ENCODE measurements at places on chromosomes 3 and 15. TPM values are rescaled to one million over a fixed set of nuclear protein-coding genes. Genes with fewer than 3 reads are reported as not detected.

ATP6V1A gene
- total RNA-seq, result 75.4 TPM

MRPL46 gene
- total RNA-seq, result 17.3 TPM

ECE2 gene
- not detected for total RNA-seq

PAQR9 gene
- total RNA-seq, result not detected

MESP1 gene
- 2.6 TPM for total RNA-seq

TF gene
- 1.0 TPM for total RNA-seq

HDGFL3 gene
- 26.8 TPM for total RNA-seq

All from thyroid gland (tissue), 4 donors.